ENCODE measurements at places on chromosomes 16 and 17. TPM values are rescaled to one million over a fixed set of nuclear protein-coding genes. Genes with fewer than 3 reads are reported as not detected.

The RUNDC3A gene
- 0.22 TPM for total RNA-seq

The CUEDC1 gene
- 44.6 TPM for total RNA-seq

GRCh38 chr17:77786090-77786489, 172.4 kb upstream of the TNRC6C start:
- DNase-seq, result no peak

DNA sequence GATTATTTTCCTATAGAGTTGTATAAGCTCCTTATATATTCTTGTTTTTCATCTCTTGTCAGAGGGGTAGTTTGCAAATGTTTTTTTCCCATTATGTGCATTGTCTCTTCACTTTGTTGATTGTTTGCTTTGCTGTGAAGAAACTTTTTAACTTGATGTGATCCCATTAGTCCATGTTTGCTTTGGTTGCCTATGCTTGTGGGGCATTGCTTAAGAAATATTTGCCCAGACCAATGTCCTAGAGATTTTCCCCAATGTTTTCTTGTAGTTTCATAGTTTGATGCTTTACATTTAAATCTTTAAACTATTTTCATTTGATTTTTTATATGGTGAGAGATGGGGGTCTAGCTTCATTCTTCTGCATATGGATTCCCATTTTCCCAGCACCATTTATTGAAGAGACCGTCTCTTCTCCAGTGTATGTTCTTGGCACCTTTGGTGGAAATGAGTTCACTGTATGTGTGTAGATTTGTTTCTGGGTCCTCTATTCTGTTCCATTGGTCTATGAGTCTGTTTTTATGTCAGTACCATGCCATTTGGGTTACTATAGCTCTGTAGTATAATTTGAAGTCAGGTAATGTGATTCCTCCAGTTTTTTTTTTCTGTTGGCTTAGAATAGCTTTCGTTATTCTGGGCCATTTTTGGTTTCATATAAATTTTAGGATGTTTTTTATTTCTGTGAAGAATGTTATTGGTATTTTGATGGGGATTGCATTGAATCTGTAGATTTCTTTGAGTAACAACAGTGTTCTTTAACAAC, 165.8 kb downstream of the ABCA8 start:
- DNase-seq, result no peak

DNA sequence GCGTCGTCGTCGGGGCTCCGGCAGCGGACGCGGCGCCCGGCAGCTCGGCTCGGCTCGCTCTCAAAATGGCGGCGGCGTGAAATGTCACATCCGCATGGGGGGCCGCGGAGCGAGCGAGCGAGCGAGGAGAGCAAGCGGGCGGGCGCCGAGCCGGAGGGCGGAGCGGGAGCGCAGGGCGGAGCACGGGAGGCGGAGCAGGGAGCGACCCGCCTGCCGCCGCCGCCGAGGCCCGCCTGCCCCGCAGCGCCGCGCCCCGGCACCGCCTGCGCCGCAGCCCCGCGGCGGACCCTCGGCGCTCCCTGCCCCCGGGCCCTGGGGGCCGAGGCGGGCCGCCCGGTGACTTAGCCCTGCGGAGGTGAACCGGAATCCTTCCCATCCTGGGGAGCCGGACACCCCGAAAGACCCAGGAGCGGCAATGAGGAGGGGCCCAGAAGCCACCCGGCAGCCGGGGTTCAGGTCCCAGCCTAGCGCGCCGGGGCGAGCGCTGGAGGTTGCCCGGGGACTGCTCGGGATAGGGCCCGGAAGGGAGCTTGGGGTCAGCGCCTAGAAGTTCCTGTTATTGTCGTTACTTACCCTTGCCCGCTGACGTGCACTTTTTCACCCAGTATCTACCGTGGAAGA, at the start of gene USP7:
Gene USP7 (minus strand): TSS at position 86 of the 621 bp plus-strand sequence. CDS start 621 bp downstream, outside the sequence.
- DNase-seq, result peak; percentile 97

DNA sequence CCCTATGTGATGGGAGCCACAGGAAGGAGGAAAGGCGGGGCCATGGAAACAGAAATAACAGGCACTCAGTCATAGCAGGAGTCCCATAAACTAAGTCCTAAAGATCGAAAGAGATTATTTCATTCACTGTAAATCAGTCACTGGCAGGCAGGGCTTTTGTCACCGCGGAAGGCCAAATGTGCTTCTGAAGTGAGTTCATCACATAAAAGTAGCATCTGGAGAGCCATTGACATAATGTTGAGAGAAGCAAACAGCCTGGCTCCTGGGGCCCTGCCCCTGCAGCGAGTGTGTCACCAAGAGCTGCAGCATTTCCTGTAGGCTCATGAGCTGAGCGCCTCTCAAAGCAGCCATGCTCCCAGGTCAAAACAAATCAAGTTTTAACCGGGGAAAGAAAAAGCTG, 476.2 kb downstream of the HAPSTR1 start:
- no peak for DNase-seq

GRCh38 chr17:17526369-17526768, 30.2 kb upstream of the RASD1 start:
- peak; percentile 74 for DNase-seq

- DNase-seq, result no peak
Measured at GRCh38 chr16:47374629-47375028, 86.2 kb downstream of the ITFG1 start.

- DNase-seq, result no peak
Measured at GRCh38 chr16:89374393-89374960, 115.9 kb downstream of the ANKRD11 start.

- no peak for DNase-seq
Measured at GRCh38 chr17:41008811-41009210, at the start of gene KRTAP3-1. Gene KRTAP3-1, minus strand, starts transcription at chr17:41009128. Its CDS starts 54 bp downstream, at chr17:41009074.

DNA sequence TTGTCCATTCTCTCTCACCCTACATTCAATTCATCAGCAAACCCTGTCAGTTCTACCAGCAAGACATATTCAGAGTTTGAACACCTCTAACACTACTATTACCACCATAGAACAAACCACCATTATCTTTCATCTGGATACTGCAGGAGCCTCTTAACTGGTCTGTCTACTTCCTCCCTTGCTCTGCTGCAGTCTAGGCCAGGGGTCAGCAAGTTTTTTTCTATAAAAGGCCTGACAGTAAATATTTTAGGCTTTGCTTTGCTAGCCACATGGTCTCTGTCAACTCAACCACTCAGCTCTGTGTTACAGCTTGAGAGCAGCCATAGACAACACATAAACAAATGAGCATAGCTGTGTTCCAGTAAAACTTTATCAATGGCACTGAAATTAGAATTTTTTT, 13.8 kb downstream of the KCTD19 start:
- no peak for DNase-seq

DNA sequence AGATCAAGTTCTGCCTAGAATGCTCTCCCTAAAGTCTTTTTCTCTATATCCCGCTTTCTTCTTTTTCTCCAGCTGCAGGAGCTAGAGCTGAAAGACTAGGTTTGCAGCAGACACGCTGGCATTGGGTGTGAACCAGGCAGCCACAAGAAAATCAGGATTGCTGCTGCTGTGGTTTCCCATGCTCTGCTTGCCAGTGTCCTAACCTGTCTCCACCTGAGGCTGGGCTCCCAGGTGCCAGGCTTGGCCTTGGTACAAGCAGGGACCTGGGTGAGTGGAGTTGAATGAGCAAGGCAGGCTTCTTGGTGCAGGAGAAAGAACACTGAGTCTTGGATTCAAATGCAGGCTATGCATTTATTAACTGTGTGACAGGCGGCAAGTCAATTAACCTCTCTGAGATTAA, 440.3 kb upstream of the MAF start:
- no peak for DNase-seq

DNA sequence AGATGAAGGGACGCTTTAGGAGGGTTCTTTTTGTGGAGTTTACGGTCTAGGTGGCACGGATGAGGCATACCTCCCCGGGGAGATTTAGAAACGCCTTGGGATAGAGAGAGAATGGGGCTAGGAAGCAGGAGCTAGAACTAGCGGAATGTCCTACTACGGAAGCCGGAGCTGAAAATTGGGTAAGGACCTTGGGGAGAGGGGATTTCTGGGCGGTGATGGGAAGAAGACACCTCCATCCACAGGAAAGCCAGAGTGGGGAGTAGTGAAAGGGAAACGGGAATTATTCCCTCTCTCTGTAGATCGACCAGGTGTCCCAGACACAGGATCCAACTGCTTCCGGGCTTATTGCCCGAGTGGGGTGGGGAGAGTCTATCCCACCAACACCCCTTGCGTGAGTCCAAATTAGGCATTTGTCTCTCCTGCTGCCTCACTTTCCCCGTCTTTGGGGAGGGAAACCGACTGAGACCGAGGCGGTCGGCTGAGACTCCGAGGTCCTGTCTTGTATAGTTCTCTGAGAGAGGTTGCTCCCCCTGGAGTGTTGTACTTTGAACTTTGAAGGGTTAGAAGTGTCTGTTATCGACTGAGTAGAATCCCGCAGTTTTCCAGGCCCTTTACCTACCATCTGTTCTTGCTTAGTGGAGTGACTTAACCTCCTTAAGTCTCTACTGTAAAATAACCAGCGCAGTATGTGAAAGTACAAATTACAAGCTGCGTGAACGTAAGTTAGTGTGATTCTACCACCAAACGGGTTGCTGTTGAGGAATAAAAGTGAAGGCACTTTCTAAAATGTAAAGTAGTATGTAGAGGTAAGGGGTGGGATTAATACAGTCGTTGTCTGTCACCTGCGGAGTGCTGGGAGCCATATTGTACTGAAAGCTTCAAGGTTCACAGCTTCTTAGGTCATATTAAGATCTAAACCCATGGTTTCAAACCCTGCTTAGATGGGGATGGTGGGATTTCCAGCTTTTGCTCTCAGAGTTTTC, 1.0 kb downstream of the RSPRY1 start:
- DNase-seq, result peak; percentile 38

GRCh38 chr17:57785022-57785421, 39.9 kb upstream of the CCDC182 start:
- DNase-seq, result peak; percentile 74

DNA sequence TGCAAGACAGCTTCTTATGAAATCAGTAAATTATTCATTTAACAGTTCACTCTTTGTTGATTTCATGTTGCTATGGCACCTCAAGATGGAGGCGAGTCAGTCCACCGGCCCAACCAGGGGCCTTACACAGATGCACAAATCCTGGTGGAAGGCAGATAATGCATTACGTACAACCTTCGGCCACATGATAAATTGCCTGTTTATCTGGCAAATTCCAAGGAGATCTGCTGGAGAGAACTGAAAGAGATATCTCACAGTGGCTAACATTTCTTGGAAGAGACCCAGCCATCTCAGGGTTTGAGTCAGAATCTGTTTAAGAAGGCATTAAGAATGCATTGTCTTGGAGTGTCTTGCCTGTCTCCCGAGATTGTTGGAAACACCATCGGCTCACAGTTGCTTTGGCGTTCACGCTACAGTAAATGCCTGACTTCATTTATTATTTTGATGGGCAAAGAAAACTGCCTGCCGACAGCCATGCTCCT, 225.6 kb downstream of the MSI2 start:
- no peak for DNase-seq

Data from Right ventricle myocardium superior (tissue), 1 donor.